ENCODE measurements at places on chromosomes 5 and 9. TPM values are rescaled to one million over a fixed set of nuclear protein-coding genes. Genes with fewer than 3 reads are reported as not detected.

GRCh38 chr9:129860653-129861446, 25.6 kb downstream of the USP20 start:
- no peak for DNase-seq

Gene DRD1
- not detected for total RNA-seq

DNA sequence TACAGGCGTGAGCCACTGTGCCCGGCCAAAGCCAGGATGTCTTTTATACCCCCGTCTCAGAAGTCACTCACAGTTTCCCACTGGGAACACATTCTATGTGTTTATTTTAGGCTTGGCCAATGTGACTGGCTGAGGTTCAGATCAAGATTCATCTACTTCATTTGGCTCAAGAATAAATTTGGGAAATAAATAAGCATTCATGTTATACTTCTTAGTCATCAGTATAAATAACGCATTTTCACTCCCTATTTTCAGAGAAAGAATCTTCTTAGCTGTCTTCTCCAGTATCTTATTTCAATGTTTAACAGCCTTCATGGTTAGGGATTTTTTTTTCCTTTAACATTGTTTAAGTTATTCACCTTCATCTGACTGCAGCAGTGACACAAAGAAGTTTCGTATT, 11.8 kb downstream of the S100Z start:
- no peak for DNase-seq

DNA sequence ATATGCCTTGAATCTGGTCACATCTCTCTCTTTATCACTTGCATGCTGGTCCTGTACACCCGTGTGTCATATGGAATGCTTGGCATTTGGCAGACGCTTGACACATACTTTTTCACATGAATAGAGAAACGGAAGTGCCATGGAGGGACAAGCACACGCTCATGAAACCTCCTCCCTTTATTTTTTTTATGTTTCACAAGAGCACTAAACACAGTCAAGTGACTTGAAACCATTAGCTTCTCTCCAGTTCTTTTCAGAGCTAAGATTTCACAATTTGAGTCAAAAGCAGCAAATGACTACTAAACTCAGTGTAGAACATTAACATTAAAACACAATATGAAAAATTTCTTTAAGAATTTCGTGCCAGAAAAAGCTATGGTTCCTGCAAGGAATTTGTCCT, 151.1 kb downstream of the DOCK2 start:
- DNase-seq: no peak

- DNase-seq: no peak
Observed at GRCh38 chr9:36051317-36051716, 14.6 kb downstream of the RECK start.

DNA sequence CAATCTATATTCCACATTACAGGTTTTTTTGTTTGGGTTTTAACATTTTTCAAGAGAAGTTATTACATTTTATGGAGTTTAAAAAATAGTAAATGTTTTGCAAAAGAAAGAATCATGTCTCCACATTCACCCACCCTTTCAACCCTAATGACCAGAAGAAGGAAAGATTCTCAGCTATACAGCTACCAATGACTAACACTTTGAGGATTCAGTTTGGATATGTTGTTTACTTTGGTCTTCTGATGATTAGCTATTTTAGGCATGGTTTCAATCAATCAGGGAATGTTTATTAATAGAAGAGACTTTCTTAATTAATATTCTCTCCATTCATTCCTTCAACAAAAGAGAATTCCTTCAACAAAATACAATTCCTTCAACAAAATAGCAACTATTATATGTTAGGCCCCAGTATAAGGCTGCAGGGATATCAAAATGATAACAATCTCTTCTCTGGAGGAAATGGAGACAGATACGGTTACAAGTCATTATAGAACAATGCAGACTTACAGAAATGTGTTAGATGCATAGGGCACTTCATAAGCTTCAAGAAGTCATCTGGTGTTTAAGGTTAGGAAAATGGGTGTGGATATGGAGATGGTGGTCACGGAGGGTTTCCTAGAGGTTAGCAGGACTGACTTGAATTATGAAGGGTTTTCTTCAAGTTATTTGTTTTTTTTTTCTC, 9.3 kb upstream of the NR3C1 start:
- DNase-seq: no peak

- no peak for DNase-seq
Observed at GRCh38 chr5:160333721-160334120, 21.4 kb upstream of the CCNJL start.

Gene TCF7
- total RNA-seq: 0.07 TPM

- no peak for DNase-seq
Observed at GRCh38 chr5:6765612-6766525, 52.6 kb downstream of the TENT4A start.

DNA sequence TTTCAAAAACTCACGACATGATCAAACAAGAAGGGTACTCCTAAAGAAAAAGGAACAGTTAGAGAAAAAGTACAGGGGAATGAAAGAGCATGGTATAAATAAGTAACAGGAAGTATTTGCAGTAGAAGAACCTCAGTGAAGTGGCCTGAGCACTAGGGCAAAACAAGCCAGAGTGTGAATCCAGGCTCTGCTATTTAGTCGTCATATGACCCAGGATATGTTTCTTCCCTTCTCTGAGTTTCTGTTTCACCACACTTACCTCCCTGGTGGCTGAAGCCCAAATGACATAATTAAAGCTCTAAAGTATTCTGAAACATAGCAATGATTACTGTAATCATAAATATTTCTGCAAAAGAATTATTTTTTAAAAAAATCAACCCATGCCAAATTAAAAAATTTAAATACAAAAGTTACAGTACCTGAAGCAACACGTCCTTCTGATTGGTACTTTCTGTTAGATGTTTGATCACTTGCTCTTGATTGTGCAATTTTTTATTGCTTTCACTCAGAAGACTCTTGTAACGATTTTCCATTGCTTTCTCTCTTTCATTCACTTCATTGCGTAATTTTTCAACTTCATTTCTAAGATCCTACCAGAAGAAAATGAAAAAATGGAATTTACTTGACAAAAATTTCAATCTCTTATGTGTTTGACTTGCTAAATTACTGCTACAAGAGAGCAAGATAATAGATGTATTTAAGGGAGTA, 88.9 kb downstream of the CDK5RAP2 start:
- no peak for DNase-seq

Gene MCC
- total RNA-seq: 44.7 TPM

GRCh38 chr9:111414406-111414805, 69.8 kb downstream of the ECPAS start:
- no peak for DNase-seq

GRCh38 chr5:132877938-132878337, 4.5 kb downstream of the LEAP2 start:
- no peak for DNase-seq

- no peak for DNase-seq
Observed at GRCh38 chr5:82620957-82621600, 342.9 kb upstream of the RPS23 start.

Gene EIF4EBP3
- total RNA-seq: 1.4 TPM

- DNase-seq: no peak
Observed at GRCh38 chr9:124320062-124320973, 62.6 kb downstream of the NEK6 start.

DNA sequence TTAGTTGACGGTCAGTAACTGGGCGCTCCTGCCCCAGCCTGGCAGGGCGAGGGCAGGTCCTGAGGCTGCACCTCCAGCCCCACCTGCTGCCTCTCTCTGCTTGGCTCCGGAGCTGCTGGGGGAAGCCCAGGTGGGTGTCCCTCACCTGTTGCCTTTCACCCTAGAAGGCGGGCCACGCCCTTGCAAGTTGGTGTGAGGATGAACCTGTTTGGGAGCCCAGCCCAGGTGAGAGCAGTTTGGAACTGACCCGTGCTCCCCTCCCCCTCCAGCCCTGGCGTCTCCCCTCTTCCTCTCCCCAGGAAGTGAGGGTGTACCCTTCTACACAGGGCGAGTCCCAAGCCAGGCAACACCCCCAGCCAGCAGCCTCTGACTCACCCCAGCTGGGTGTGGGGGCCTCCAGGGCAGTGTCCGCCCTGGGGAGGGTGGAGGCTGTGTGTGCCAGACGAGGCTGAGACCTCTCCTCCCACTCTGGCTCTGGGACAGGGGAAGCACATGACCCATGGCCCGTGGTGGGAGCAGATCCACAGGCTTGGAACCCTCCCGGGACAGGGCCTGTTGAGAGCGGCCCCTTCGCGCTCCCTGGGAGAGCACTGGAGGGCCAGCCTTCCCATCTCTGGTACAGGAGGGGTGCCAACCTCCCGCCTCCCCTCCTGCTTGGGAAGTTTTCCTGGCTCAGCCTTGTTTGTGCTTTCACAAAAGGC, 10.4 kb downstream of the LRRC8A start:
- peak; percentile 56 for DNase-seq

- DNase-seq: no peak
Observed at GRCh38 chr9:101674165-101674564, 64.3 kb downstream of the GRIN3A start.

DNA sequence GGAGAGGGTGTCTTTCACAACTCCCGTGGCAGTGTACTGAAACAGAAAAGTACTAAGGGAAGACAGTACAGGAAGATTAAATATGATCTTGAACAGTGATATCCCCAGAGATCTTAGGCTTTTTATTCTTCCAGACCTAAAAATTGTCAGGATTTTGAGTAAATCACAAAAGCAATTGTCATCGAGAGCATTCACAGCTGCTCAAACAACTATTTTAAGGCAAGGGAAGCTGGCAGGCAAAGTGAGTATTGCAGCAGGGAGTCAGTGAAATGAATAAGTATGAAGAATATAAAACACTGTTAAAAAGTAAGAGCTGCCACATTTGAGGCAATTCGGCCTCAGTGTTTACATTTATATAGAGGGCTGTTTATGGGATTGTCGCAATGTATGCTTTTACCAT, 479.0 kb downstream of the CAAP1 start:
- no peak for DNase-seq

DNA sequence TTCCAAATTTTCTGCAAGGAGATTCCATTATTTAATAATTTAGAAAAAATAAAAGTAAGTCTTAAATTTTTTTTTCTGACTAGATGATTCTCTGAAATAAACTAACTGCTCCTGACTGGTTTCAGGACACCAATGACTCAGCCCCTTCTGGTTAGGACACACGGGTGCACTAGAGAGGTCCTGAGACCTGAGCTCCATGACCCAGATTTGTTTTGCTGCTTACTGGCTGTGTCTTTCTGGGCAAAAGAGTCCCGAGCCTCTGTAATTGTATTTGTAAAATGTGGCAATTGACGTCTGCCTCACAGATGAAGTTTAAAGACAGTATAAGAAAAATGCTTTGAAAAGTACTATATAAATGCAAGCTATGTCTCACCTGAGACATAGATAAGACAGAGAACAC, 89.1 kb downstream of the SLC24A2 start:
- DNase-seq: no peak

Gene TLE4
- total RNA-seq: 9.6 TPM

- no peak for DNase-seq
Observed at GRCh38 chr5:137266186-137266585, 232.9 kb downstream of the SPOCK1 start.

Gene C5orf34
- 4.2 TPM for total RNA-seq

Gene TGFBI
- total RNA-seq: 16.9 TPM

DNA sequence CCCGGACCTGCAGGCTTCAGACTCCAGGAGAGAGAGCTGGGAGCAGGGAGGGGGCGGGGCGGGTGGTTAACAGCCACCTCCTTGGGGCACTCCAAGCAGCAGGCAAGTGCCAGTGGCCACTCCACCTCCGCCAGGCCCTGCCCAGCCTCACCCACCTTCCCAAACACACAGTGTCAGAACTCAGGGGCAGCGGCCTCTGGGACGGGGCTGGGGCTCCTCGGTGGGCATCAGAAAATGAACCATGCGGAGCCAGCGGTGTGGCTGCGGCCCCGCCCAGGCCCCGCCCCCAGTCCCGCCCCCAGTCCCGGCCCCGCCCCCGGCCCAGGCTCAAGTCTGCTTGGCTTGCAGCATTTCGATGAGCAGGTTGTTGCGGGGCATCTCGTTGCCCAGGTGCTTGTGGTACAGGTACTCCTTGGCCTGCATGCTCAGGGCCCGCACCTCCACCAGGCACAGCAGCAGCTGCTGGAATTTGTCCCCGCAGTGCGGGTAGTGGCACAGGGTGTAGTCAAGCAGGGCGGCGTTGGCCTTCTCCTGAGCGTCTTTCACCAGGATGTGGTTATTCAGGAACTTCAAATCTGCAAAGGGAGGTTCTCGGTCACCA, 24.7 kb downstream of the NR5A1 start:
- no peak for DNase-seq

DNA sequence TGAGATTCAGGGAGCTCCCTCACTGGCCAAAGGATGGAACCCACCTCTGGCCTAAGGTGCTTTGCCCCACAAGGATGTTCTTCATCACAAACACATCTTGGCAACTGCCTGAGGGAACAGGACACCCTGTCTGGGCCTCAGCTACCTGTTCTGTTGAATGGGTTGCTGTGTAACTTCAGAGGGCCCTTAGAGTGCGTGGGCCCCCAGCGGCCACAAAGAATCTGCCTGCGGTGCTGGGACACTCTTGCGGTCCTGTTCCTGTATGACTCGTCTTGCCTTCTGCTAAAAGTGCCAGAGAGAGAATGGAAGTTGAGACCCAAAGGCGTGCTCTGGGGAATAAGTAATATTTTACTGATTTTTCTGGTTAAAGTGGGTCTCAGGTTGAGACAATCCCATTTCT, 14.1 kb upstream of the RPL26L1 start:
- DNase-seq: no peak

DNA sequence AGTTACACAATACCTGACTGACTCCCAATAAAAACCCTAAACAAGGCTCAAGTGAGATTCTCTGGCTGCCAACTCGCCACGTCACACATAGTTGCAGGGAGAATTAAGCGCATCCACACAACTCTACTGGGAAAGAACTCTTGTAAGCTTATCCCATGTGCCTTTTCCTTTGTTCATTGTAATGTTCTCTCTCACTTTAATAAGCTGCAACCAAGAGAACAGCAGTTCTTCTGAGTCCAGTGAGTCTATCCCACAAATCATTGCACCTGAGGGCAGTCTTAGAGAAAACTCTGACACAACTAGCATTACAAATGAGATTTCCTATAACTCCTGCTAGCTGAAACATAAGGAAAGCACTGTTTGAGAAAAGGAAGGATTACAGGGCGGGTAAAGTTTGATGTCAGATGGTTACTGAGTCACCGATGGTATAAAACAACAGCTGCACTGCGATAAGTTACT, 27.4 kb downstream of the CENPK start:
- no peak for DNase-seq

DNA sequence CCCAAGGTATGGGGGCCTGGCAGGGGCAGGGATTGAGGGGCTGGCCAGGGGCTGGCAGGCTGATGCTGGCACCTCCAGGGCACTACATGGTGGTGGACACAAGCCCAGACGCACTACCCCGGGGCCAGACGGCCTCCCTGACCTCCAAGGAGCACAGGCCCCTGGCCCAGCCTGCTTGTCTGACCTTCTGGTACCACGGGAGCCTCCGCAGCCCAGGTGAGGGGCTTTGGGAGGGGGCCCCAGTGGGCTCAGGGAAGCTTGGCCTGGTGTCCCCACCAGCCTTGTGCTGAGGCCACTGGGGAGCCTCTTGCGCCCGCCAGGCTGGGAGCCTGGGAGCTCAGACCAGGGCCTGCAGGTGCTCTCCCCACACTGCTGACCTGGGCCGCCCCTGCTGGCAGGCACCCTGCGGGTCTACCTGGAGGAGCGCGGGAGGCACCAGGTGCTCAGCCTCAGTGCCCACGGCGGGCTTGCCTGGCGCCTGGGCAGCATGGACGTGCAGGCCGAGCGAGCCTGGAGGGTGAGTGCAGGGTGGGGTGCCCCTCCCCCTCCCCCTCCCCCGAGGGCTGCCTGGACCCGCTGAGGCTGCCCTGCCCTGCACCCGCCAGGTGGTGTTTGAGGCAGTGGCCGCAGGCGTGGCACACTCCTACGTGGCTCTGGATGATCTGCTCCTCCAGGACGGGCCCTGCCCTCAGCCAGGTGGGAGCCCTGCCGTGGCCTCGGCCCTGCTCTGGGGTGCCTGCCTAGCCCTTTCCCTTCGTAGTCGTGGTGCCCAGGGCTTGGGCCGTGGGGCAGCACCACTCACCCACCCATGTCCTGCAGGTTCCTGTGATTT, 5.7 kb downstream of the MAMDC4 start:
- no peak for DNase-seq

Gene CCDC192
- total RNA-seq: not detected

Gene PBX3
- 19.3 TPM for total RNA-seq
